Prostate gland (tissue), 2 donors: ENCODE measurements at places on chromosomes 5 and 9. TPM values are rescaled to one million over a fixed set of nuclear protein-coding genes. Genes with fewer than 3 reads are reported as not detected.

SRD5A1 gene
- total RNA-seq = 9.4 TPM

OTP gene
- not detected for total RNA-seq

RGS3 gene
- 26.5 TPM for total RNA-seq

BAAT gene
- total RNA-seq = not detected

CDK9 gene
- total RNA-seq = 60.3 TPM

SLC46A2 gene
- total RNA-seq = 0.80 TPM

SPAAR gene
- total RNA-seq = 0.64 TPM

NDUFB6 gene
- 43.0 TPM for total RNA-seq

PAM gene
- total RNA-seq = 76.8 TPM

OR1J2 gene
- not detected for total RNA-seq

OR1Q1 gene
- not detected for total RNA-seq

KLF4 gene
- total RNA-seq = 50.0 TPM
